Smooth muscle cell of trachea (primary cell): ENCODE measurements at places on chromosomes 1 and 21. TPM values are rescaled to one million over a fixed set of nuclear protein-coding genes. Genes with fewer than 3 reads are reported as not detected.

LIPI gene
- not detected in 2 replicates for total RNA-seq

INTS7 gene
- total RNA-seq = 18.2 and 19.1 TPM in 2 replicates

S100B gene
- total RNA-seq = 0.29 TPM in 1 of 2 replicates, not detected in the other

OR2G3 gene
- 0.29 TPM in 1 of 2 replicates, not detected in the other for total RNA-seq
